ENCODE measurements at places on chromosomes 12 and 14. TPM values are rescaled to one million over a fixed set of nuclear protein-coding genes. Genes with fewer than 3 reads are reported as not detected.

TBC1D30 gene
- 1.7 TPM for total RNA-seq

ARHGEF25 gene
- total RNA-seq = 6.1 TPM

TPH2 gene
- not detected for total RNA-seq

CCDC196 gene
- not detected for total RNA-seq

INSM2 gene
- 0.08 TPM for total RNA-seq

KRT2 gene
- total RNA-seq = not detected

NEDD1 gene
- total RNA-seq = 10.9 TPM

MAP3K9 gene
- 4.7 TPM for total RNA-seq

GUCY2C gene
- total RNA-seq = not detected

AMN gene
- total RNA-seq = 0.21 TPM

BIN2 gene
- 0.13 TPM for total RNA-seq

TMTC1 gene
- total RNA-seq = 0.13 TPM

KCNC2 gene
- total RNA-seq = not detected

AKAP6 gene
- 0.70 TPM for total RNA-seq

CBLN3 gene
- total RNA-seq = 1.4 TPM

DLK1 gene
- total RNA-seq = 0.42 TPM

SDSL gene
- 22.0 TPM for total RNA-seq

IFNG gene
- not detected for total RNA-seq

SUPT16H gene
- total RNA-seq = 108 TPM

SRRM4 gene
- total RNA-seq = not detected

FAM186B gene
- 0.16 TPM for total RNA-seq

RSRC2 gene
- 56.0 TPM for total RNA-seq

RHOJ gene
- not detected for total RNA-seq

CD163L1 gene
- 0.53 TPM for total RNA-seq

RNASE1 gene
- total RNA-seq = not detected

CLEC9A gene
- not detected for total RNA-seq

DTX1 gene
- 0.42 TPM for total RNA-seq

WSCD2 gene
- total RNA-seq = not detected

SERPINA3 gene
- 6.6 TPM for total RNA-seq

NR4A1 gene
- 48.1 TPM for total RNA-seq

C12orf54 gene
- total RNA-seq = not detected

SMIM41 gene
- not detected for total RNA-seq

RNASE3 gene
- total RNA-seq = not detected

PRR4 gene
- total RNA-seq = 1.9 TPM

EIF2B1 gene
- 31.7 TPM for total RNA-seq

BHLHE41 gene
- total RNA-seq = 0.73 TPM

STAC3 gene
- 0.27 TPM for total RNA-seq

GMFB gene
- 86.1 TPM for total RNA-seq

MYL6B gene
- total RNA-seq = 75.6 TPM

GLI1 gene
- 7.7 TPM for total RNA-seq

ADCY4 gene
- total RNA-seq = not detected

CACNA1C gene
- total RNA-seq = not detected

NAV3 gene
- total RNA-seq = 11.0 TPM

KRT79 gene
- total RNA-seq = 0.21 TPM

REC8 gene
- 5.5 TPM for total RNA-seq

RNF212B gene
- total RNA-seq = not detected

BDKRB2 gene
- 3.2 TPM for total RNA-seq

TOMM20L gene
- total RNA-seq = not detected

TAS2R19 gene
- not detected for total RNA-seq

PHETA1 gene
- 5.7 TPM for total RNA-seq
